ENCODE measurements at places on chromosomes 6 and 20. TPM values are rescaled to one million over a fixed set of nuclear protein-coding genes. Genes with fewer than 3 reads are reported as not detected.
A peak's percentile ranks its signal among the peaks of the same experiment; 100 is the strongest.

- no peak for DNase-seq
These were observed 70.6 kb downstream of the SGK1 start for GRCh38 chr6:134247231-134247833.

DNA sequence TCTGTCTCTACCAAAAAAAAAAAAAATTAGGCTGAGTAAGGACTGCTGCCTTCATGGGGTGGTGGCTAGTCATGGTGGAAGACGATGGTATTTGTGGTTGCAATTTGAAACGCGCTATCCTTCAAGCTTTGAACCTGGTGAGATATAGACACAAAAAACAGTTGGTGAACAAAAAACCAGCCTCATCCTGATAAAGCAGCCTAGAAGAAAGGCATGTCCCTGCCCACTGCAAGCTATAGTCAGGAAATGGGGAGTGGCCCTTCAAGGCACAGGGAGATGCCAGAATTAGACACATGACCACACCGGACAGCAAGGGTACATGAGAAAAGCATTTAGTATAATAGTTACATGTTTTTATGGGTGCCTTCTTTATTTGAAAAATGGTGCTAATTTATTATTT, 193.6 kb downstream of the NFATC2 start:
- no peak for DNase-seq

DNA sequence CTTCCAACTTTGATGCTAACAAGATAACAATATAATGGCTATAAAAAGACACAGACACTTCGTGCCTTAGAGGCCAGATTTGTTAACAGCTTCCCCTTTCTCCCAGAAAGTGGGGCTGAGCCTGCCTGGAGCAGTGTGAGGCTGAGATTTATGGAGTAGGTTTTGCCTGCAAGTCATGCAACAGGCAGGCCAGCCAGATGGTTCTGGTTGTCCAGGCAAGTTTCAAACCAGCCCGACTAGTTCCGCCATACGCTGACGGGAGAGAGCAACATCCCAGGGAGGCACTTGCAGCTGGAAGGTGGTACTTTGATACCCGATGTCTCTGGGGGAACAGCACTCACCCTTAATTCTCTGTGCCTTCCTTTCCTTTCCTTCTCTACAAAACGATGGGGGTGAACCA, 81.3 kb upstream of the NAA20 start:
- no peak for DNase-seq

DNA sequence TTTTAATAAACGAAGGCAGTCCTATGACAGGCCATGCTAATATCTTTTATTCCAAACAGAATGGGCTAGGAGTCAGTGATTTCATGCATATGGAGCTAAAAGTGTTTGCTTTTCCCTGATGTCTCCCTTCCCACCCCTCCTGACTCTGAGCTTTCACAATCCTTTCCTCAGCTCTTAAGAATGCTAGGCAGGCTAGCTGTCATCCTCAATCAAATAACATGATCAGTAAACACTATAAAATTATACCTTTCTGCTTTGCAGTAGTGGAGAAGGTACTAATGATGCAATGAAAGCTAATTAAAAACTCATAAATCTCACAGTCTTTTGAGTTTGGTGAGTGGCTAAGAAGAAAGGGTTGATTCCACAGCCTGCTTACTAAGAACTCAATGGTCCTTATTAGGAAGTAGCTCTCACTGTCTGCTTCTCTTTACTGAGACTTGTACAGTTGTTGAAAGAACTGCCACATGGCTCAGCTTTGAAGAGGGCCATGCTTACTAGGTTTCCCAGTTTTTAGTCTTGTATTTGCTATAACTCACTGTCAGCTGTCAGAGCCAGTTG, 250.9 kb upstream of the JAG1 start:
- peak; percentile 51 for DNase-seq

DNA sequence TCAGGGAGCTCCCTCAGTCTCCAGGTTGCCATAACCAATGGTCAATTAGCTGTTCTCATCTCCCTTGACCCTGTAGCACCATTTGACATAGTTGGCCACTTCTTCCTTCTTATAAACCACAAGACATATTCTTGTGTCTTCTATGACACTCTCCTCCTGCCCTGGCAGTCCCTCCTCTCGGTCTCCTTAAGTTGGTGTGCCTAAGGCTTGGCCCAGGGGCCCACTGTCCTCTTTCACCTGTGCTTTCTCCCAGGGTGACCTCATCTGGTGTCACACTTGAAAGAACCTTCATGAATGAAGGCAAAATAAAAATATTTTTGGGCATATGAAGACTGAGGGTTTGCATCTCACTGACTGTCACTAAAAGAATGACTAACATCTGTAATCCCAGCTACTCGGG, 9.7 kb upstream of the ADGRF5 start:
- no peak for DNase-seq

Gene TMEM74B
- total RNA-seq = 0.72 TPM

Gene TCF15
- total RNA-seq = not detected

GRCh38 chr6:12029979-12030737, 18.0 kb downstream of the HIVEP1 start:
- no peak for DNase-seq

Gene VGLL2
- total RNA-seq = not detected

GRCh38 chr20:57435498-57436222, 44.5 kb downstream of the RBM38 start:
- DNase-seq = peak; percentile 86

Gene C6orf58
- 0.21 TPM for total RNA-seq

DNA sequence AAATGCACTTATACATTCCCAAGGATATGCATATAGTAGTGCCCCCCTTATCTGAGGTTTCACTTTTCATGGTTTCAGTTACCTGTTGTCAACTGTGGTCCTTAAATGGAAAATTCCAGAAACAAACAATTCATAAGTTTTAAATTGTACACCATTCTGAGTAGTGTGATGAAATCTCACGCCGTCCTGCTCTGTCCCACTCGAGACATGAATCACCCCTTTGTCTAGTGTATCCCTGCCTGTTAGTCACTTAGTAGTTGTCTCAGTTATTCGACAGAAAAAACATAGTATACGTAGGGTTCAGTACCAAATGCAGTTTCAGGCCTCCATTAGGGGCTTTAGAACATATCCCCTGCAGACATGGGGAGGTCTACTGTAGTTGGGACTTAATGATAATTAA, 57.0 kb downstream of the MAP1LC3A start:
- no peak for DNase-seq

- DNase-seq = no peak
These were observed 113.1 kb upstream of the NEDD9 start for GRCh38 chr6:11345536-11345935.

- peak; percentile 10 for DNase-seq
These were observed 44.6 kb downstream of the NKX2-4 start for GRCh38 chr20:21352703-21353102.

- no peak for DNase-seq
These were observed at the start of gene SLA2 for GRCh38 chr20:36645998-36646397. SLA2 (minus strand) TSS chr20:36646196; CDS start chr20:36641335, 4,861 bp downstream.

Gene ADTRP
- 3.9 TPM for total RNA-seq

DNA sequence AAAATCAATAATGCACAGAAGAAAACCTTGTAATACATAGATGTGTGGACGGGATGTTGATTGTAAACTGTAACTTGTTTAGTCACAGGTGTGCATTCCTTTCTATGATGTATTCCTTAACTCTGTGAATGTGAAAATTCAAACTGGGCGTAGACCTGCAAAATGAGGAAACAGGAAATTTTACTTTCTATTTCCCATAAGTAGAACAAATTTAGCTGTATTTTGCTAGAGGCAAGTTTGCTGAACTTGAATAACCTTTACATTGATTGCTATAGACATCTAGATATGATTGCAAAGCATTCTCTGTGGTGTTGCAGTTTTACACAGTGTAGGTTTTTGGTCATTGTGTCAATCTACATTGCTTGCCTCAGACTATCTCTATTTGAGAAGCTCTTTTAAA, 368.4 kb upstream of the MAN1A1 start:
- no peak for DNase-seq

DNA sequence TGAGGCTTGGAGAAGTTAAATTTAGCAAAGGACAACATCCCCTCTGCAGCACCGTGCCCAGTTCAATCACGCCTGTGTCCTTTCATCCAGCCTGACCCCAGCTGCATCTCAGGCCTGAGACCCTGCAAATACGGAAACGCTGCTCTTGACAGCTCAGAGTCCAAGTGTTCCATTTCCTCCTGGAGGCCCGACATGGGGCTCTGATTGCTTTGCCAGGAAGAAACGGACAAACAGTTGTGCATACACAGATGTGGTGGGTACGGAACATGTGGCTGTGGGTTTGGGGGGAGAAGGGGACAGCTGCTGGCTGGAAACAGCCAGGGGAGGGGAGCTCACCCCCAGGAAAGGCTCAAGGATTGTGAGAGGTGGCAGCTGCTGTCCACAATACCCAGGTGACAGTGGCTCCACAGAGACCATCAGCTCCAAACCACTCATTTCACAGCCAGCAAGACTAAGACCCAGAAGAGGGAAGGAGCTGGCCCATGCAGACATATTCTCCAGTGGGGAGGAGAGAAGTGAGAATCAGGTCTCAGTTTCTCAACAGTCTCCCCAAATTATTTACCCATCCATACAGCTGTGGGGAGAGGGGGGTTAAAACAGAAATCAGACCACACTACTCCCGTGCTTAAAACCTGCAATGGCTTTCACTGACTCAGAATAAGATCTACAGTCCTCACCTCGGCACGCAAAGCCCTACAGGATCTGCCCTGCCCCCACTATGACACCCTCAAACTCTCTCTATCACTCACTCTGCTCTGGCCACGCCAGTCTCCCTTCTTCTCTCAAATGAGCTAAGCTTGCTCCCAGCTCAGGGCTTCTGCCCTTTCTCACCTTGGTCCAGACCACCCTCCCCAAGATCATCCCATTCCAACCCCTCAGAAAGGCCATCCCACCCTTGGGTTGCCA, 89.1 kb downstream of the PREX1 start:
- DNase-seq = no peak

Data from A172 (cell line).